Tibial nerve (tissue), 4 donors: ENCODE measurements at places on chromosomes 4 and X. TPM values are rescaled to one million over a fixed set of nuclear protein-coding genes. Genes with fewer than 3 reads are reported as not detected.

GRCh38 chr4:180635281-180635680, 1607.9 kb upstream of the TENM3 start:
- DNase-seq: no peak

- DNase-seq: no peak
Measured at GRCh38 chrX:110944751-110945675, 149.4 kb upstream of the CHRDL1 start.

- DNase-seq: no peak
Measured at GRCh38 chr4:111807576-111807975, 337.7 kb upstream of the FAM241A start.

DNA sequence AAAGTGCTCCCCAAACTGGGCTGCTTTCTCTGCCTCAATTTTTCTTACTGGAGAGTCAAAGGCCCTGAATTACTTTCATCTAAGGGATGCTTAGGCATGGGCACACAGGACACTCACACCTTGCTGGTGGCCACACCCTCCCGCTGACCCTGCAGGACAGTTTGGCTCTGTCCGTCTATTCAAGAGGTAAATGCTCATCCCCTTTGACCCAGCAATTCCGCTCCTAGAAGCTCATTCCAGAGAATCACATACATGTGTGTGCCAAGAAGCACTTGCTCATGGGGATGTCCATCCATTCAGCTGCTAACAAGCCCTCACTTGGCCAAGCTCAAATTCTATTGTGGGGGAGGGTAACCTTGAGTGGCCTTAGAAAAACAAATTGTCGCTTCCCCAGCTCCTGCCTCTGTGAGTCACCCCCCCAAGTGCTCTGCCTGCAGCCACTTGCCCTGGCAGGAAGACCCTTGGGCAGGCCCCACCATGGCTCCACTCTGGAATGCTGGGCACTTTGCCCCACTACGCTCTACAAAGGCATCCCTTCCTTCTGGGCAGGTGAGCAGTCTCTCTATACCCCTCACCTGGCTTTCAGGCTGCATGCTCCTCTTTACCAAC, 54.5 kb downstream of the HTRA3 start:
- no peak for DNase-seq

DNA sequence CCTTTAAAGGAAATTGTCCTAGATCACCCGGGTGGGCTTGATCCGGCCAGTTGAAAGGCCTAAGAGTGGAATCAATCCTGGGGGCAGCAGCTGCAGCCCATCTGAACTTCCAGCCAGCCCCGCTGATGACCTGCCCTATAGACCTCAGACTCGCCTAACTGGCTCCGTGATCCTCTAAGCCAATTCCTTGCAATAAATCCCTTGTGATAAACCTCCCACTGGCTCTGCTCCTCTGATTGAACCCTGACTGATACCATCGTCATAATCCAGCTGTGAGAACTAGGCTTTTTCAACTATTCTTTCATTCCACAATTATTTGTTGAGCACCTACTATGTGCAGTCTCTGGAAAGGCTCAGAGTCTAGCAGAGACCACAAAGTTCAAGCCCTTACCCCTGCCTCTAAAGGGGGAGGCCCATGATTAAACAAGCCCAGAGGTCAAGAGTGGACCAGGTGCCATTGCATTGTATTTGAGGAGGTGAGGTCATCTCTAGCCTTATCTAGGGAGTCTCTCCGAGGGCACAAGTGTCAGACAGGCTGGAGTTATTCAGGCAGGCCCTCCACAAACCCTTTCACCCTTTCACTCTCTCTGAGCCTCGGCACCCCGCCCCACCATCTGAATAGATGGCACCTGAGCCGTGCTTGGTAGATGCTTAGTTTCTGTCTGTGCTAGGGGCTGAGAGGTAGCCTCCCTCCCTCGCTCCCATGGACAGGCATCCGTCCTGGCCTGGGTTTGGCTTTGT, 20.5 kb upstream of the GPR78 start:
- no peak for DNase-seq

GRCh38 chr4:117900832-117901231, 133.5 kb upstream of the NDST3 start:
- no peak for DNase-seq

- DNase-seq: no peak
Measured at GRCh38 chr4:93501946-93502345, 326.6 kb upstream of the ATOH1 start.

- DNase-seq: no peak
Measured at GRCh38 chr4:172830295-172830764, 338.3 kb upstream of the GALNT7 start.

GRCh38 chr4:35216636-35217035, 1027.7 kb downstream of the ARAP2 start:
- no peak for DNase-seq

GRCh38 chrX:1430451-1430850, 22.3 kb downstream of the ASMTL start:
- DNase-seq: no peak

DNA sequence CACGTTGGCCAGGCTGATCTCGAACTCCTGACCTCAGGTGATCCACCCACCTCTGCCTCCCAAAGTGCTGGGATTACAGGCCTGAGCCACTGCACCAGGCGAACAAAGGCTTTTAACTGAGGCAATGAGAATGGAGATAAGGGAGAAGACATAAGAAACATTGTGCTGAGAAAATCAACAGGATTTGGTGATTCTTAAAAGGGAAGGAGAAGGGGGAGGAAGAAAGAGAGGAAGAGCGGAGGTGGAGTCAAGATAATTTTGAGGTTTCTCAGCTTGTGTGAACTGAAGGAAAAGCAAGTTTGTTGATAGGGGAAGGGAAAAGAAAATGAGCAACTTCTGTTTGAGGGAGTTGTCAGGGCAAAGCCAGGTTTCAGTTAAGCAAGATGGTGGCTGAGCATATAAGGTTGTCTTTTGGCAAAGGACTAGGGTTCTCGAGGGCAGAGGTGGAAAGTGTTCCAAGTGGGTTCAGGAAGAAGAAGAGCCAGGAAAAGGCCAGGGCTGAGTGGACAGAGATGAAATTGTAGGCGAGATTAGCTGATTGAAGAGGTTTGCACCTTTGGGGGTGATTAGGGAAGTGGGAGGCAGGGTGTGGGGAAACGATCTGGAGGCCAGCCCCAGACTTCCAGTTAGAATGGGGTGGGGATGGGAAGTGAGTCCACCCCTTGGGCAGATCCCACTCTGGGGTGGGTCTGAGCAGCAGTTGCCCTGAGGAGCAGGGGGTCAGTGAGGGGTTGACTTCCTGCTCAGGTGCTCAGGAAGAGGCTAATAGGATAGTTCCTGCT, 7.8 kb downstream of the DOCK11 start:
- no peak for DNase-seq

DNA sequence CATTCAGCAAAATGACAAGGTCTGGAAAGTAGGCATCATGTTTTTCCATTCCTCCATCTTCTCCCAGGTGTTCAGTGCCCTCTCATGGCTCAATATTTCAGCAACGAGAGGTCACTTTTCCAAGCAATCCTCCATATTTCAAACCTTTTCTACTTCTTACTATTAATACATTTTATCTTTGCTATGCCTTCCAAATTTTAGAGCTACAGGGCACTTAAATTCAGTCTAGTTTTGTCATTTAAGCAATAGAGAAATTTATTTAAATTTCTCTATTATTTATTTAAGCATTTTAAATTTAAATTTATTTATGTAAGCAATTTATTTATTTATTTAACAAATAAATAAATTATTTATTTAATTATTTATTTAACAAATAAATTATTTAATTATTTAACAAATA, 305.1 kb upstream of the ANXA10 start:
- DNase-seq: no peak

GRCh38 chr4:1472911-1473518, 66.8 kb upstream of the NKX1-1 start:
- no peak for DNase-seq

PPEF2 gene
- total RNA-seq: under 0.01 TPM

PWWP3B gene
- 20.2 TPM for total RNA-seq

SOWAHB gene
- total RNA-seq: not detected

GLA gene
- 18.1 TPM for total RNA-seq

SHROOM2 gene
- total RNA-seq: 2.7 TPM
